ENCODE measurements at places on chromosomes 2 and 18.

DNA sequence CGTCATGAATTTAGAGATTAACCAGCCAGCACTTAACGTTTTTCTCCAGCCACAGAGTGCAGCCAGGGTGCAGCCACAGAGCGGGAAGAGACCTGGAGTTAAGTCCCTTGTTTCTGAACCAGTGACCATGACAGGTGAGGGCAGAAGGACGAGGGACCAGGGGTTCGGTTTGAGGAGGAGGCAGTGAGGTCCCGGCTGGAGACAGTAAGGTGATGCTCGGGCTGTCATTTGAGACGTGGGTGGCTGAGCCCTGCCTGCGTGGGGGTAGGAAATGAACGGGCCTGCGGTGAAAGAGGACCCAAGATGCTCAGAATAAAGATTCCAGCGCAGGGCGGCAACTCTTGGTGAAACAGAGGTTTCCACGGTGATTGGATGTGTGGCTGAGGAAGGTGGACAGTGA is 205.9 kb downstream of the SNTG2 start:
- DNase-seq: no peak

DNA sequence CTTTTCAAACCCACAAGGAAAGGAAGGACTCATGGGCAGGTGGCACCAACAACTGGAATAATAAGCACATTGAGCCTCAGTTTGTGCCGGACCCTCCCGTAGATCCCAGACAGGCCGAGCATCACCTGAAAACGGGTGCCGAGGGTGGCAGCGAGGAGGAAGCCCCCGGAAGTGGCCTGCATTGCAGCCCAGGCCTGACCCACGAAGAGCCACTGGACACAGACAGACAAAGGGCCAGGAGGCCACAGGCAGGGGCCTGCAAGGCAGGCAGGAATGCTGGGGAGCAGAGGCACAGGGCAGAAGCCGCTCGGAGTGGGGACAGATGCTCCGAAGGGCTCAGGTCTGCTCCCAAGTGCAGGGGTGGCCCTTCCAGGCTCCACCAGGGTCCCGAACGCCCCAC is 31.7 kb downstream of the MTERF4 start:
- DNase-seq: no peak

GRCh38 chr2:118730405-118730804 is 117.0 kb downstream of the EN1 start:
- no peak for DNase-seq

DNA sequence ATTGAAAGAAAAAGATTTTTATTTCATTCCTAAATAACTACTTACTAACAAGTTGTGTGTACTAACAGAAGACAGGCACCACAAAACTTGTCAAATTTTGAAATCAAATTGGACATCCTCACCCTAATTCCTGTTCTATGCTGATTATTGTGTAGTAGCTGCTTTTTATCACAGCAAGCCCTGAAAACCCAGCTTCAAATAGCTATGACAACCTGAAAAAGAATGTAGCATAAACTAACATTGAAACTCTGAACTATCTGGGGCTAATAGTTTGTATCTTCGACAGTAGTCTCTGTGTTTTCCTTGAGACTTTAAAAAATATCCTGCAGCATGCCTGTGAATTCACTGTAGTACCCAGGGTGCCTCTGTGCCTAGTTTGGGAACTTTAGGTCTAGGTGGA is 122.6 kb downstream of the WDPCP start:
- no peak for DNase-seq

Measured in lung microvascular endothelial cell (primary cell).